ENCODE measurements at places on chromosomes 12 and 14.
A peak's percentile ranks its signal among the peaks of the same experiment; 100 is the strongest.

DNA sequence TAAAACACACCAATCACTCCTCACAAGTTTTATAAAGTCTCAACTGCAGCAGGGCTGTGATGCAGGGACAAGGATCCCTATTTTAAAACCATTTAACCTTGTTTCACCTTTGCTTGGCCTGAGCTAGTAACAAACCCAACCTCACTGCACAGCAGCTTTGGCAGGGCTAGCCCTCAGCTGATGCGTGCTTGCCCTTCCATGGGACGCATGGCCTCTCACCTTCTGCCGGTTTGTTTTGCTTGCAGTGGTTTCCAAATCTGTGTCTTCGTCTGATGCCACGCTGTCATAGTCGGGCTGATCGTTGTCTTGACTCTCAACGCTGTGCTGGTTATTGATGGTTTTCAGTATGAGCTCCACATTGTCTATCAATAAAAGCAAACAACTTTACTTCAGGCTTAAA is 43.3 kb downstream of the GIT2 start:
- no peak for DNase-seq

- DNase-seq: no peak
Measured at GRCh38 chr12:95474660-95474958, 657 bp downstream of the METAP2 start.

DNA sequence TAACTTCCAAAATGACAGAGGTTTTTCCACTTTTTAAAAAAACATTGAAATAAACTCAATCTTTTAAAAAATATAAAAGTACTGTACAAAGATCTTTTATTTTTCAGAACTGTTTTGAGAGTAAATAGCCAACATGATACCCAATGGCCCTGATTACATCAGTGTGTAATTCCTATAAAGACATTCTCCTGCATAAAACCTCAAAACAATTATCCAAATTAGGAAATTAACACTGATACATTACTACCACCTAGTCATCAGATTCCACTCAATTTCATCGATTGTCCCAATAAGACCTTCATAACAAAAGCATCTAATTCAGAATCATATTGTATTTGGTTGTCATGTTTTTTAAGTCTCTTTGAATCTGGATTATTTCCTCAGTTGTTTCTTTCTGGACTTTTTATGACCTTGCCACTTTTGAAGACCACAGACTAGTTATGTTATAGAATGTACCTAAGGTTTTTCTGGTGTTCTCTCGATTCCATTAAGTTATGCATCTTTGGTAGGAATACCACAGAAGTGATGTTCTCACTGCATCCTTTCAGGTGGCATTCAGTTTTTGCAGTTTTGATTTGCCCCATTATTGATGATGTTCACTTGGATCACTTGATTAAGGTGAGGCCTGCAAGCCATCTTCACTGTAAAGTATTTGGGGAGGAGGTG is 4.0 kb upstream of the YEATS4 start:
- DNase-seq: no peak

DNA sequence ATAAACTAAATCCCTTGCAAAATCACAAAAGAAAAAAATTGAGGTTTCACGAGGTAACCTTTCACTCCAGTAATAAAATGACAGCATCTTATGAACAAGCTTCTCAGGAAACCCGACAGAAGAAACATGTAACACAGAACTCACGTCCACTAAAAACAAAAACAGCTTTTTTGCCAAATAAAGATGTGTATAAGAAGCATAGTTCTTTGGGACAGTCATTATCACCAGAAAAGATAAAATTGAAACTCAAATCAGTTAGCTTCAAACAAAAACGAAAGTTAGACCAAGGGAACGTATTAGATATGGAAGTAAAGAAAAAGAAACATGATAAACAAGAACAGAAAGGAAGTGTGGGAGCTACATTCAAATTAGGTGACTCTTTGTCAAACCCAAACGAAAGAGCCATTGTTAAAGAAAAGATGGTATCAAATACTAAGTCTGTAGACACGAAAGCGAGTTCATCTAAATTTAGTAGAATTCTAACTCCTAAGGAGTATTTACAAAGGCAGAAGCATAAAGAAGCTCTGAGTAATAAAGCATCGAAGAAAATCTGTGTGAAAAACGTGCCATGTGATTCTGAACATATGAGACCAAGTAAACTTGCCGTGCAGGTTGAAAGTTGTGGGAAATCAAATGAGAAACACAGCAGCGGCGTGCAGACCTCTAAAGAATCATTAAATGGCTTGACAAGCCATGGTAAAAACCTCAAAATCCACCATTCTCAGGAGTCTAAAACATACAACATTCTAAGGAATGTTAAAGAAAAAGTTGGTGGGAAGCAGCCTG is 25.8 kb downstream of the RESF1 start:
- DNase-seq: no peak

DNA sequence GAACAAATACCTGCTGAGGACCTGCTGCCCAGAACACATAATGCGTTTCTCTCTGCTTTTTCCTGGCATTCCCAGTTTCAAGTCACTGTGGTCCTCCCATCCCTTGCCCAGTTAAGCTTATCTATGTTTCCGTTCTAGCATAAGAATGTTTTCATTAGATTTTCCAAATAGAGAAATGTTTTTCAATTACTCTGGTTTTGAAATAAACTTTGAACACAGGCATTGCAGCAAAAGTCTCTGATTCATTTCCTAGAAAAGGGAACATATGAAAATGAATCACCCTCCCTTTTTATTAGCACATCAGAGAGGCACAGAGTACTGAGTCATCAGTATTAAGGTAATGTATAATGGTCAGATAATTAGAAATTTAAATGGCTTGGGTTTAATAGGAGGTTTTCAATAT is 201.1 kb upstream of the TMEM260 start:
- peak; percentile 51 for DNase-seq

DNA sequence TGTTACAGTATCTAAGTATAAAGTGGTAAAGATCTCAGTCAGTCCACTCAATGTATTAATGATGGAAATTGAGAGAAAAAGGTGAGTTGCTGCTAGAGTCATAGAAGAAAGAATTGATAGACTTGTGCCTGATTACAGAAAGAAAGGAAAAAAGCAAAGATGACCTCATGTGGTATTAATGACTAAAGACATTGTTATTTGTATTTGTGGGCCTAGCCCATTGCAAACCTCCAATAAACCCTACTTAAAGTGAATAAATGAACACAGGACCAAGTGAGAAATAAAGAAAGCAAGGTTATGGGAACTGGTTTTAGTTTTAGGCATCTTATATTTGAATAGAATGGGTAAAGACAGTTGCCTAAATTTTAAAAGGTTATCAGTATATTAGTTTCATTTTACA is 105.5 kb downstream of the SYT1 start:
- DNase-seq: no peak

DNA sequence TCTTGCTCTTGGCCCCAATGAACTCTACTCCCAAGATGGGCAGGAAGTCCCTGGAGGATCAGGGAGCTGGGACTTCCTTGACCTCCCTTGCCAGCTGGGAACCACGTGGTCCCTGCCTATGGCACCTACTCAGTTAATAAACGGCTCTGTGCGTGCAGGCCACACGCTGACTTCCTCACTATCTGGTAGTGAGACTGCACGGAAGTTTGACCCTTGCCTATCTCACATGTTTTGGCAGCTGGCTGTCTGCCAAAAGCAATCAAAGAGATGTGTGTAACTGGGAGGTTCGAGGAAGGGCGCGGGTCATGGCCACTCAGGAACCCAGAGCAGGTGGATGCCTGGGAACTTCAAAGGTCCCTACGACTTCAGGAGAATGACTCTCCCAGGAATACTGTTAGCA is 57.9 kb downstream of the RFLNA start:
- DNase-seq: no peak

DNA sequence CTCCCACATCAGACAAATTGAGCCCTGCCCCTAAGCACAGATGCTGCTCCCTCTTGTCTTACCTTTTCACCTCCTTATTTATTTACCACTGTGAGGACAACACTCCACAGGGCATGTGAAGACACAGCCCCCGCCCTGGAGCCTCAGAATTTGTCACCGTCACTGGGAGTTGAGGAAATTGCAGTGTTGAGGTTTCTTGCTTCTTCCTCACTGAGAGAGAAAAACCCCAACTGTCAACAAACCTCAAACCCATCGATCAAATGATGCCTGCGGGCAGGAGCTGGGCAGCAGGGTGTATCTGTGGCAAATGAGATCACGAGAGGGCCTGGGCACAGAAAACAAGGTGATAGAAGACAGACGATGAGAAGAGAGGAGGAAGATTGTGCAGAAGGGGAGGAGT is 30.5 kb upstream of the PLEKHG3 start:
- DNase-seq: no peak

DNA sequence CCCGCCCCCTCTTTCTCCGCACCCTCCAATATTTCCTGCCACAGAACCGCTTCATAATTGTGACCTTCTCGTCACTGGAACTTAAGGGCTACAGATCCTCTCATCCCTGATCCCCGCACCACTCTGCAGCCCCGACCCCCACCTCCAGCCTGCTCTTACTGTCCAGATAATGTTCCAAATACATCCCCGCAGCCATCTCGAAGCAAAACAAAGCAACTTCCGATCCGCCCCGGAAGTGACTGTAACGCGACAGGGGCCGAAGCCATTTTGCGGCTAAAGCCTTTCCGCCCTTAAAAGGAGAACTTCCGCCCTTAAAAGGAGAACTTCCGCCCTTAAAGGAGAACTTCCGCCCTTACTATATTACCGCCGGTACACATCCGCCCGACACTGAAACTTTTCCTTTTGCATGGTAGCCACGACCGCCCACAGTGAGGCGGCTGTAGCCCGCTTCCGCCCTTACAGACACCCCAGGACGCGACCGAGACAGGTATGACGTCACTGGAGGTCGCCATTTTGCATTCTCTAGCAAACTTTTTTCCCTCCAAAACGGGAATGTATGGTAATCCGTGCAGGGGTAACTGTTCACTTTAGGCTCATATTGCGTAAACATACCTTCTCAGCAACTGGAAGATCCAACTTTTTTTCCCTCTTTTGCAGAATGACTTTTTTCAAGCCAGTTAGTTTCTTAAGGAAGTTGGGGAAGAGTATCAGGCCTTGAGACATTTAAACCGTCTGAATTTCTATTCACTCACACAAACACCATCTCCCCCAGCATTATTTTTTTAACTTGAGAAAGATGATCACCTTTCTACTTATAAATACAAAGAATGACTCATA is at the start of gene ING4:
TSS of gene ING4 (minus strand) at position 214 of the 837 bp plus-strand sequence. CDS start at position 196, 18 bp downstream.
- peak; percentile 100 for DNase-seq

GRCh38 chr12:85017133-85017532 is 18.9 kb downstream of the TSPAN19 start:
- DNase-seq: no peak

DNA sequence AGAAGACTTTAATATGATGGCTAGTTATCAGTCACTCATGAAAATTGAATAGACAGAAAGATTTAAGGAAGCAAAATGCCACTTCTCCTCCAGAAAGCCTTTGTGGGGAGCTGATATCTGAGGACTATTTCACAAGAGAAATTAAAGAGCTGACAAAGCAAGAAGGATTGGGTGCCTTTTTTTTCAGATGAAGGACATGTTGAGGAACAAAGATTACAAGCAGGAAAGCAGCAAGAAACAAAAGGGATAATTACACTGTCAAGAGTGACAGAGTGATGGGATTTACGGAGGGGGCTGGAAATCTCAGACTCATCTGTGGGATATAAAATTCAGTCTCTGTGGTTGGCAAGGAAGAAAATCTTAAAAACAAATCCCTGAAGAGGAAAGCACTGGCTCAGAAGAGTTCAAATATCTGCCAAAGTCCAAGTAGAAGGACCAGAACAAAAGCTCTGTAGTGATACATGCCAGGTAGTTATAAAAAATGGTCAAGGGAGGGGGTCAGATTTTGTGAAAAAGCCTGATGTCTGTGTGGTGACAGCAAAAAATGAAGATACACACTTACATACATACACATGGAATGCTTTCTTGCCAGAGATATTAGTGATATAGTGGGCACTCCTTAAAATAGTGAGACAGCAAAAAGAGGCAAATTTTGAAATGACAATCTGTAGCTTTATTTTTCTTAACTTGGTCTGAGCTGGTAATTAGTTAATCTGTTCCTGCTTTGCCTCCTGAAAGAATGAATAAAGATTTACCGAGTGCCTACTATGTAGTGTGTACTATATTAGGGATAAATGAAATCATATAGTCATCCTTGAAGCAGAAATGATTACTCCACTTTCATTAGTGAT is 62.9 kb downstream of the EPS8 start:
- DNase-seq: no peak

- peak; percentile 89 for DNase-seq
Measured at GRCh38 chr14:89185919-89186855, 230.8 kb downstream of the FOXN3 start.

DNA sequence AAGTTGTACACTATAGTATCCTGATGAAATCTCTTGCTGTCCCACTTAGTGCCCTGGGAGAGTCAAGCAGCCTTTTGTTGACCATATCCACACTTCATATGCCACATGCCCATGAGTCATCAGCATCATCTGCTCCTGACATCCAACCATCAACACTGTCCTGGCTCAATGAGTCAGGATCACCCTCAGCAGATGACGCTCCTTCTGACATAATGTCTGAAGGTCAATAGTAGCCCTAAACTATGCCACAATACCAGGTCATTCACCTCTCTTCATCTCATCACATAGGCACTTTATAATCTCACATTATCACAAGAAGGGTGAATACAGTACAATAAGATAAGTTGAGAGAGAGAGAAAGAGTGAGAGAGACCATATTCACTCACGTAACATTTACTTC is 369.0 kb upstream of the FAR2 start:
- no peak for DNase-seq

DNA sequence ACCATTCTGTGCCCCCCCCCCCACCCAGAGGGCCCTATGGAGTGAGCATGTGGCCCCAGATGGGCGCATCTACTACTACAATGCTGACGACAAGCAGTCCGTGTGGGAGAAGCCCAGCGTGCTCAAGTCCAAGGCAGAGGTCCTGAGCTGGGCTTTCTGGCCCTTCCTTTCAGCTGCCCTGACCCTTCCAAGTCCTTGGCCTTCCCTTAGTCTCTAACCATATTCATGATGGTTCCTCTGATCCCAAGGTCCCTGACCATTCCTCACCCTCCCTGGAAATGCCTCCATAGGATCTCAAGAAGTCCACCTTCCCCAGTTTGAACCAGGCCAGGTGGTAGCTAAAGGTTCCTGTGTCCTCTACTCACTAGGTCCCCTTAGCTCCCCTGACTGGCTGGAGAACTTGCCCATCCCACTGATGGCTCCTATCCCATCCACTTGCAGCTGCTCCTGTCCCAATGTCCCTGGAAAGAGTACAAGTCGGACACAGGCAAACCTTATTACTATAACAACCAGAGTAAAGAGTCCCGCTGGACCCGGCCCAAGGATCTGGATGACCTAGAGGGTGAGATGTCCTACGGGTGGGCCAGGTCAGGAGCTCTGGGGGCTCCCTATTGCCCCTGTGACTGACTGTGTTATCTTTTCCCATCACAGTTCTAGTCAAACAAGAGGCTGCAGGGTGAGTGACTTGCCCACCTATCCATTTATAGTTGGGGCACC is 9.8 kb downstream of the PRPF40B start:
- no peak for DNase-seq

- no peak for DNase-seq
Measured at GRCh38 chr12:54917001-54917488, 62.7 kb downstream of the MUCL1 start.

GRCh38 chr12:81354327-81354932 is 276.6 kb downstream of the ACSS3 start:
- no peak for DNase-seq

All from HFFc6 (cell line).